ENCODE measurements at places on chromosomes 3 and 15. TPM values are rescaled to one million over a fixed set of nuclear protein-coding genes. Genes with fewer than 3 reads are reported as not detected.

- no peak for DNase-seq
These were observed 48.6 kb upstream of the AKAP13 start for GRCh38 chr15:85331655-85332285.

DNA sequence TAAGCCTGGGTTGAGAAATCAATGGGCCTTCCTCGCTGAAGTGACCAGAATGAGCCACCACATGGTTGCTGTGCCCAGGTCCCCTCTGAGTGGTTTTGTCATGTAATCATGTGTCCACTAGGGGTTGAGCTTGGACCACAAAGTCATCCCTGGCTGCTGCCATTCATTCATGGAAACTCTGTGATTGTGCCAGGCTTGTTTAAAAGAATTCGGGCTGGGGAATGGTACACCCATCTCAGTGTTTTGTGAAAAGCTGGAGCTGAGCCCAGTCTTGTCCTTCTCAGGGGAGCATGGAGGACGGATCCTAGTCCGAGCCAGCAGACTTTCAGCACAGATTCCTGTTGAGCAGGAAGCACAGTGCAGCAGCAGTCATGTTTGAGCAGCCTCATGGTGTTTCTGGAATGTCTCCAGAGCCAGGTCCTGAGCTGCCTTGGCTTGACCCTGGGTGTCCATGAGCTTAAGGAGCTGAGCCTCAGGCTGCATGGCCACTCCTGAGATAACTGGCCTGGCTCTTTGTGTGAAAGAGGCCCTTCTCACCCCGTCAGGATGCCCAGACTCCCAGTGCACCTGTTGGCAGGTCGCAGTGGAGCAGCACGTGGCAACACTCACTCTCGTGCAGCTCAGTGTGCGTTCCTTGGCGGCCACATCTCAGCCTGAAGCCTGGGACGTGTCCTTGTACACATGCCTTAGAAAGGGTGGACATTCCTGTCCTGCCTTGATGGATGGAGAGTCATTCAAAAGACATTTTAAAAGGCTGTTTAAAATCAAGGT, 260.3 kb upstream of the TPM1 start:
- DNase-seq = no peak

GRCh38 chr3:48466386-48467109, 20.0 kb downstream of the ATRIP start:
- DNase-seq = no peak

DNAH12 gene
- 1.4 TPM for total RNA-seq

CHRM5 gene
- total RNA-seq = 0.67 TPM
